ENCODE measurements at places on chromosomes 12 and 14. TPM values are rescaled to one million over a fixed set of nuclear protein-coding genes. Genes with fewer than 3 reads are reported as not detected.

Gene DEGS2
- 0.53 TPM for total RNA-seq

GRCh38 chr12:94987076-94987669 is 16.3 kb downstream of the NDUFA12 start:
- H3K4me3 ChIP-seq, result no peak overlapping the region
- no peak for DNase-seq
- H3K27me3 ChIP-seq, result no peaks in the 10 kb centered on the region
- peaks cover 5% of the 10 kb centered on the region for H3K4me1 ChIP-seq

- no peaks in the 10 kb centered on the region for H3K4me1 ChIP-seq
- no peak for DNase-seq
- no peak overlapping the region for H3K27ac ChIP-seq
- H3K27me3 ChIP-seq, result no peaks in the 10 kb centered on the region
- no peaks in the 10 kb centered on the region for H3K36me3 ChIP-seq
Measured at GRCh38 chr14:52422650-52423356, 108.7 kb downstream of the PTGER2 start.

DNA sequence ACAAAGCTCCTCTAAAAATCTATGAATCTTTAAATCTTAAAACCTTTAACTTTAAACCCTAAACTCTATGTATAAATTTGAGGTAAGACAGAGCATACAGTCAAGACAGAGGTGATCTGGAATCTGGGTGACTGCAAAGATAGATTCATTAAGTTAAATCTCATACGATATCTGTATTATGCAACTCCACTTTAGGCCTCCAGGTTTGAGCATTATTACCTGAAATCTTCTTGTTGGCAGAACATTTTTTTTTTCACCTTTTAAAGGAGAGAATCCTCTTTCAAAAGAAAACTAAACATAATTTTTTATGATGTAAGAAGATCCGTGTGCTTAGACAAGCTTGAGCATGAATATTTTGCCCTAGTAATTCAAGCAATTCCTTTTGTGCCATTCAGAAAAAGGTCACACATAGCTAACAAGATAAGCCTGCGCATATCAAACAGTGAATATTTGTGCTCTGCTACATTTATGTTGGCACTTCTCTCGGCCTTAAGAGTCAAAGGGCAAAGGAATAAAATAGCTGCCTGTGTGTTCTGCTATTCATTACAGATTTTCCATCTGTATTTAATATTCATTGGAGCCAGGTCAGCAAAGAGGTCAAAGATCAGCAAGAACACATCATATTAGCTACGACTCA is 163.3 kb downstream of the TMTC3 start:
- no peak overlapping the region for H3K27ac ChIP-seq
- no peaks in the 10 kb centered on the region for H3K36me3 ChIP-seq
- H3K4me3 ChIP-seq, result no peak overlapping the region

- H3K36me3 ChIP-seq, result no peaks in the 10 kb centered on the region
- H3K4me3 ChIP-seq, result no peak overlapping the region
- no peak overlapping the region for H3K27ac ChIP-seq
Measured at GRCh38 chr12:115149685-115150378, 465.9 kb upstream of the TBX3 start.

Gene STAB2
- total RNA-seq, result 0.48 TPM

Gene SERPINA1
- total RNA-seq, result 5.1 TPM

- peaks cover 2% of the 10 kb centered on the region for H3K4me1 ChIP-seq
- H3K27me3 ChIP-seq, result no peaks in the 10 kb centered on the region
- no peaks in the 10 kb centered on the region for H3K36me3 ChIP-seq
- H3K4me3 ChIP-seq, result no peak overlapping the region
Measured at GRCh38 chr12:105025890-105026289, 39.8 kb downstream of the NOPCHAP1 start.
